Hippocampal formation (tissue), 2 donors: ENCODE measurements at places on chromosomes 16 and 17.

- no peak for DNase-seq
Measured at GRCh38 chr17:66459811-66460270, 157.4 kb downstream of the PRKCA start.

- no peak for DNase-seq
Measured at GRCh38 chr17:27545562-27546229, 85.3 kb upstream of the LGALS9 start.

DNA sequence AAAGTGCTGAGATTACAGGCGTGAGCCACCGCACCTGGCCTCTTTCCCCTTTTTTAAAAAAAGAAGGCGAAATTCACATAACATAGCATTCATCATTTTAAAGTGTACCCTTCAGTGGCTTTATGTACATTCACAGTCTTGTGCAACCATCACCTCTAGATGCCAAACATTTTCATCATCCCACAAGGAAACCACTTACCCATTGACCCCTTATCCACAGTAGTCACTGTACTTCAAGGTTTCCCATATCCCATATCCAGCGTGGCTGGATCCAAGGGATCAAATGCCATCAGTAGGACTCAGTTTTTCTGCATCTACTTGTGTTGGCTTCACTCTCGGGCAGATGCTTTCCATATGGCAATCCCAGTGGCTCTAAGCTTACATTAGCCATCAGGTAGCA is 50.3 kb downstream of the BMERB1 start:
- no peak for DNase-seq

DNA sequence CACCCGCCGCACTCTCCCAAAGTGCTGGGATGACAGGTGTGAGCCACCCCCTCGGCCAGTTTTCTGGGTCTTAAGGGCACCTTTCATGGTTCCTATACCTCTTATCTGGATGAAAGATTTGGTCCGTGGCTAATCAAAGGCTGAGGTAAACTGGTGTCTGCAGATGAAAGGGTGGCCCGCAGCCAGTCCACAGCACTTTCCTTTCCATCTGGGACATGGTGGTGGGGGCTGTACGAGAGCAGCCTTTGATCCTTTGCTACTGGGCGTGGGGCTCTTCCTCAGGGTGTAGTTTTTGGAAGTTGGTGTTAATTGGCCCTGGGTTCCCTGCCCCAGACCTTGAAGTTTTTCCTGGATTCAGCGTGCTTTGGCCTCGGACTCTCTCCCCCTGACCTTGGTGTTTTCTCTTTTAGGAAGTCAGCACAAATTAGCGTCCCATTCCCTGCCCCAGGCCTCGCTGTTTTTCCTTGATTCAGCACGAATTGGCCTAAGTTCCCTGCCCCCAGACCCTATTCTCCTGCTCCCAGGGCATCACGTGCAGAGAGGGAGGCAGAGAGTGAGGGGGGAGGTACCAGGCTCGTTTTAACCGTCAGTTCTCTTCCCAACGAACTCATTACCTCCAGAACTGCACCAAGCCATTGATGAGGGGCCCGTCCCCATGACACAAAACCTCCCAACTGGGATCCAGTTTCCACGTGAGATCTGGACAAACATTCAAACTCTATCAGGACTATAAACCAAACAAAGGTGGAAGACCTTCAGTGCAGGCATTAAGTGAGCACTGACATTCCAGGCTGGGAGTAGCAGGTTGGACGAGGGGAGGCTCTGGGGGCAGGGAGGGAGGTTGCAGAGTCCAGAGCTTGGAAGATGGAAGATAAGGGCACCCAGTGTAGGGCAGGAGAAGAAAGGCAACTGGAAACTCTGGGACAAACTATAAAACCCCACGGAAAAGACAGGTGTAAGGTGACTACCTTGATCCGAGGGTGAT is 11.6 kb downstream of the DPEP1 start:
- DNase-seq = no peak

GRCh38 chr17:45256114-45256966 is 5.6 kb downstream of the SPATA32 start:
- no peak for DNase-seq

- DNase-seq = no peak
Measured at GRCh38 chr16:88634141-88634993, 4.0 kb upstream of the IL17C start.

GRCh38 chr17:79930877-79931816 is 91.9 kb upstream of the CBX4 start:
- DNase-seq = no peak

- no peak for DNase-seq
Measured at GRCh38 chr16:71343078-71343477, 15.4 kb upstream of the CALB2 start.

DNA sequence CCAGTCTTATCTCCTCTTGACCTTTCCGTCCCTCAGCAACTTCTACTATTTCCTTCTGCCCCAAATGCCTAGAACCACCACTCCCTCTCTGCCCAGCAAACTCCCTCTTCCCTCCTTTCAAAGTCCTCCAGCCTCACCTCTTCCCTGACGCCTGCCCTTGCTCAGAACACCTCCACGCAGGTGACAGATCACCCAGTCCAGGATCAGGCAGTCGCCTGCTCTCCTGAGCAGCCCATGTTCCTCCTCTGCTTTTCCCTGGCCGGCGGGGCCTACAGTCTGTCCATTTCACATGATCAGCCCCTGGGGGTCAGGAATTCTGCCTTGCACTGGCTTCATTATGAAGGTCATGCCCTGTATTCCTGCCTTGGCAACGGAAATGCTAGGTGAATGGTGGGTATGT is 422 bp downstream of the CD300LF start:
- DNase-seq = no peak

GRCh38 chr16:49354101-49354500 is 19.5 kb upstream of the C16orf78 start:
- no peak for DNase-seq
